ENCODE measurements at places on chromosomes 16 and 17.

GRCh38 chr17:68205808-68206720, 41.8 kb upstream of the AMZ2 start:
- DNase-seq, result no peak

- DNase-seq, result no peak
Measured at GRCh38 chr17:8825802-8826201, 26.6 kb upstream of the MFSD6L start.

GRCh38 chr17:31744511-31744951, 114.5 kb downstream of the COPRS start:
- no peak for DNase-seq

DNA sequence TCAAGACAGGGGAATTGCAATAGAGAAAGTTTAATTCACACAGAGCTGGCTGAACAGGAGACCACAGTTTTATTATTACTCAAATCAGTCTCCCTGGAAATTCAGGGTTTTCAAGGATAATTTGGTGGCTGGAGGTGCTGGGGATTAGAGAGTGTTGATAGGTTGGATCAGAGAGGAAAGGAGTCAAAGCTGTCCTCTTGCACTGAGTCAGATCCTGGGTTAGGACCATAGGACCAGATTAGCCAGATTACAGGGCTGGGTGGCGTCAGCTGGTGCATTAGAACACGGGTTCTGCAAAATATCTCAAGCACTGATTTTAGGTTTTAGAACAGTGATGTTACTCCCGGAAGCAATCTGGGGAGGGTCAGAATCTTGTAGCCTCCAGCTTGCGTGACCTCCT, 1.8 kb upstream of the NSMCE1 start:
- DNase-seq, result peak; percentile 53

DNA sequence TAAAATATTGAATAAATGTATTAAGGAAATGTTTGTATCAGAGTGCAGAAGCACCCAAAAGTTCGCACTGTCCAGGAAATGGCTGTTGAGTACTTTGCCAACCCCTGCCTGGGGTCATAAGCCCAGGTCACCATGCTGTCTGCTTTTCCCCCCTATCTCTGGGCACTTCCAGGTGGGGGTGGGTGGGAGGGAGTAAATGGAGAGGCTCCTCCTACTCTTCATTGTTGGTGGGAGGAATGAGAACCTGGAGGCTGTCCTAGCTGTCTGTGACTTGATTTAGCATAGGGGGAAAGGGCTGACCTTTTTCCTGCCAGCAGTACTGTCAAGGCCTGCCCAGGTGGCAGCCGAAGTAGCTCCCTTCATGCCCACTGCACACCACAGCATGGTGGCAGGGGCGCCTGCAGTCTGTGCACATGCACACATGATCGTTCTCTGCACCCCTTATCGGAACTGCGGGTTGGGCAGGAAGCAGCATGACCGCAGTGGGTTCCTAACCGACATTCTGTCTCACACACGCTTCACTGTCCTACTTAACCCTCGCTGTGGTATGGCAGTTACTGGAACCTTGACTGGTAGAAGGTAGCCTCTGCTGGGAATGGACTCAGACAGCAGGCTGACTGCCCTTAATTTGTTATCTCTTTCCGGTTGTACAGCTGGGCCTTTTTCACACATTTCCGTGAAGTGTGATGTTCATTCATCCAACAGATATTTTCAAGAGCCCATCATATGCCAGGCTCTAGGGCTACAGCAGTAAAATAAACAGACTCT, 41.5 kb downstream of the LDHD start:
- DNase-seq, result peak; percentile 95

DNA sequence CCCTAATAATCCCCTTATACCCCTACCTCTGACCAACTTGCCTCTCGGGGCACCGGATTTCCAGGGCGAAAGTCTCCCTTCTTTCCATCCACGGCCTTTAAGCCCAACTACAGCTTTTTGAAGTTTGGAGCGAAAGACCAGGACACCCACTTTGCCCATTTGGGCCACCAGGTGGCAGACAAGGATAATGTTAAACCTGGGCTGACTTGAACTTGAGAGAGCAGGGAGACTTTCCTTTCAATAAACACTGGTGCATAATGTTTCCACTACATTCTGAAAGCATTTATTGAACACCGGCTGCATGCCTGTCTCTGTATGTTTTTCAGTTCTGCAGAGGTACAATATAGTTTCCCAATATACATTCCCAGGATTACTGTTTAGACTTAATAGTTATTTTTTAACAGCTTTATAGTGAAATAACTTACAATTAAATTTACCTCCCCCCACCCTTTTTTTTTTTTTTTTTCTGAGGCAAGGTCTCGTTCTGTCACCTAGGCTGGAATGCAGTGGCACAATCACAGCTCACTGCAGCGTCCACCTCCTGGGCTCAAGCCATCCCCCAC, 6.9 kb upstream of the CES3 start:
- peak; percentile 88 for DNase-seq

GRCh38 chr17:44604768-44605485, 47.6 kb downstream of the FZD2 start:
- DNase-seq, result no peak

DNA sequence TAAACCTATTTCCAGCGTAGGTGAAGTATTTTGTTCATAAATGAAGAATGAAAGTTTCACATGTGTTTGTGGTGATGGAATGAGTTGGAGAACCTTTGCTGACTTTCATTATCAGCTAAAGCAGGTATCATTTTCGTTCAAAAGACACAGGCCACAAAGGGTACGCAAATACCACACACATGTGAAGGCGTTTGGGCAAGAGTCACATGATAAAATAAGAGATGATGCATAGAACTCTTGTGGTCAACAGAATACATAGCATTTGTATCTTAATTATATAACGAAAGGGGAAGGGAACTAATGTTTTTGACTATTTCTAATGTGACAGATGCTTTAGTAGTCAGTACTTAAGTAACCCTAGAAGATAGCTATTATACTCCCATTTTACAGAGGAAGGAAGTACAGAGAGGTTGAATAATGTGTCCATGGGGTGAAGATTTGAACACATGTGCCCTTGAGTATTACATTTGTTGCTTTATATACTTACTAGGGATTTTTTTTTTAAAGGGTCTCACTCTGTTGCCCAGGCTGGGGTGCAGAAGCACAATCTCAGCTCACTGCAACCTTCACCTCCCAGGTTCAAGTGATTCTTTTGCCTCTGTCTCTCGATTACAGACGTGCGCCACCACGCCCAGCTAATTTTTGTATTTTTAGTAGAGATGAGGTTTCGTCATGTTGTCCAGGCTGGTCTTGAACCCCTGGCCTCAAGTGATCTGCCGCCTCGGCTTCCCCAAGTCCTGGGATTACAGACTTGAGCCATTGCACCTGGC, 4.8 kb downstream of the RPA1 start:
- DNase-seq, result peak; percentile 75

DNA sequence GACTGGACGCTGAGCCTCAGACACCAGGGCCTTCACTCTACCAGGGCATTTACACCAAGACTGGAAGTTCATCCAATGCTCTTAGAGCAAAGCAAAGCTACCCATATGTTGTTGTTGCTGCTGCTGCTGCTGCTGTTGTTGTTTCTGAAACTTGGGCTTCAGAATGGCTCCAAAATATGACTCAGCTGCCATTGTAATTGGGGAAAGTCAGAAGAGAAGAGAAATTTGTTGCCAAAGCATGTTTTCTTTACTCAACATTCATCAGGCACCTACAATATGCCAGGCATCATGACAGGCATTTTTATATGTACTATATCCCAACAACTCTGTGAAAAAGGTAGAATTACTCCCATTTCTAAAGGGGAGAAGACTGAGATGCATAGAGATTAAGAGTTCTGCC, 11.9 kb downstream of the KRT32 start:
- DNase-seq, result no peak

DNA sequence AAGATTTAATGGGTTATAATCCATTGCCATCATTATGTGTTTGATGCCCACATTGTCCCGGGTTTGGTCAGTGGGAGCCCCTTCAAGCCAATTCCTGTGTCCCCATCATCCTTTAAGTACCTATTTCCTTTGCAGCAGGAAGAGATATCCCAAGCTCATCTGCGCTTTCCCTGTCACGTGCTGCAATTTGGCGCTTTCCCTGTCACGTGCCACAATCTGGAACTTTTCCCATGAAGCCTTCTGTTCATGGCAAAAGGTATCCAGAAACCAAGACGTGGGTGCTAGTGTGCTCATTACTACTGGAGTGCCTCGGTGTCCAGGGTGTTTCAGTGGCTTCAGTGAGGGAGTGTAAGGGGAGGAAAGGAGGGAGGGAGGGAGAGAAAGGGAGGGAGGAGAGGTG, 168.5 kb downstream of the NPIPB11 start:
- DNase-seq, result no peak

GRCh38 chr16:85416228-85417109, 196.7 kb upstream of the GSE1 start:
- DNase-seq, result peak; percentile 88

DNA sequence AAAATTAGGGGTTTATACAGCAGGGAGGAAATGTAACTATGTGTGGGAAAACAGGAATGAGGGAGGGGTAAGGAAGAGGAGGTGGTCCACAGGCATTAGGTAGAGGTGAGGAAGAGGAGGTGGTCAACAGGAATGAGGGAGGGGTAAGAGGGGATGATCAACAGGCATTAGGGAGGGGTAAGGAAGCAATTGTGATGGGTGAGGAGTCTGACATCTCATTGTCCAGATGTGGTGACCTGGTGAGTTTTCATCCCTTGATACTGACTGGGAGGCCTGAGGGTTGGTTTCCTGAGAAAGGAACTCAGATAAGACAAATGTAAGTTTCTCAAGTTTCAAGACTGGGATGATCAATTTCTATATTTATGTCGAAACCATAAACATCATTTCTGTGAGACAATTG, 206.2 kb upstream of the C16orf82 start:
- no peak for DNase-seq

DNA sequence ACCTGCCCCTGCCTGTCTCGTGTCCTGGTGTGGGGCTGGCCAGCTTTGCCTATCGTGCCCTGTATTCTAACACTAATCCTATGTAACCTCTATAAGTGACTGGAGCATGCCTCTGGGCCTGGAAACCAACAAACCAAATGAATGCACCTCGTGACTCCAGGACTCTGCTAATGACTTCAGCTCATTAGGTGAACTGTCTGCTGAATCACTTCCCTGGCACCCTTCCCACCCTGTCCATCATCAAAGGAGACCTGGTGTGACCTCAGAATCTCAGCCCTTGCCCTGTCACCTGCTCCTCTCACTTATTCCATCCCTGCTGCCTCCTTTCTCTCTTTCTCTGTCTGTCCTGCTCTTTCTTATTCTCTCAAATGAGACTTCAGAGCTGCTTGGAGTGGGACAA, 322.4 kb downstream of the CBLN1 start:
- DNase-seq, result no peak
